T-helper 2 cell (primary cell): ENCODE measurements at places on chromosomes 13 and 19.
A peak's percentile ranks its signal among the peaks of the same experiment; 100 is the strongest.

GRCh38 chr19:50500753-50501151, 10.2 kb downstream of the JOSD2 start:
- no peak for DNase-seq

DNA sequence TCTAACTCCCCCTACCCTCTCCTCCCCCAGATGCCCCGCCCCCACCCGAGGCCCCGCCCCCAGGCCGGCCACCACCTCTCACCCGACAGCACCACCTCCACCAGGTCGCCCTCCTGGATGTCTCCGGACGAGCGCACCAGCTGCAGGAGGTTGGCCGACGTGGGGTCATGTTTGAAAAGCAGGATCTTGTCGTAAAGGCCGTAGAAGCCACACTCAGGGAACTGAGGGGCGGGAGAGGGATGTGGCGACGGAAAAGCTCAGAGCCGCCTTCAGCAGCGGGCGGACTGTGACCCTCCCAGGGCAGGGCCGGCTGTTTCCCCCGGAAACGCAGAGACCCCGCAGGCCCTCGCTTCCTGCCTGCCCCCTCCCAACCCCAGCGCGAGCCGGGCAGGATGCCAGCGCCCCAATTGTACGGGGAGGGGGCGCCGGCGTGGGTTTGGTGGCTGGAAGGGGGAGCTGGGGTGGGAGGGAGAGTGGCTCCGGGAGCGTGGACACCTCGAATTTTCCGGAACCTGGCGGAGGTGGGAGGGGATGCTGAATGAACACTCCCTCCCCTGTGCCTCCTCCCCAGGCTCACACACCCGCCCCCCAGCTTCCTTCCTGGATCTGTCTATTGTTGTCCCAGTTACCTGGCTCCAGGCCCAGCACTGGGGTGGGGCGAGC, 3.0 kb downstream of the PRKD2 start:
- DNase-seq, result peak; percentile 53

DNA sequence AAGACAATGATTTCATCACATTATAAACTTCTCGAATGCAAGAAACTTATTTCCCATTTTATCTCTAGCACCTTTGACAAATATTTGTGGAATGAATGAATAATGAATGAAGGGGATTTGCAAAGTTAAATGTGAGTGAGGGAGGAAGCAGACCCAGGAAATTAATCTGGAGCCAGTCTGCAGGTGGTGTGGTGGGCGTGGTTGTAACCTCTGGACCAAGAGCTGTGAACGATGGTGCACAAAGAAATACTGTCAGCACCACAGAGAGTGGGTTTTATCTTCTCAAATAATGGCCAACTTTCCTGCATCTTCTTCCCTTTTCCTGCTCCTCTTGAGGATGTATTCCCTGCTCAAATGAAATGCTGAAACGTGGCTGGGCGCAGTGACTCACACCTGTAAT, 11.0 kb upstream of the ZNF792 start:
- no peak for DNase-seq

- DNase-seq, result no peak
Observed at GRCh38 chr13:100944791-100945345, 270.3 kb upstream of the TMTC4 start.

DNA sequence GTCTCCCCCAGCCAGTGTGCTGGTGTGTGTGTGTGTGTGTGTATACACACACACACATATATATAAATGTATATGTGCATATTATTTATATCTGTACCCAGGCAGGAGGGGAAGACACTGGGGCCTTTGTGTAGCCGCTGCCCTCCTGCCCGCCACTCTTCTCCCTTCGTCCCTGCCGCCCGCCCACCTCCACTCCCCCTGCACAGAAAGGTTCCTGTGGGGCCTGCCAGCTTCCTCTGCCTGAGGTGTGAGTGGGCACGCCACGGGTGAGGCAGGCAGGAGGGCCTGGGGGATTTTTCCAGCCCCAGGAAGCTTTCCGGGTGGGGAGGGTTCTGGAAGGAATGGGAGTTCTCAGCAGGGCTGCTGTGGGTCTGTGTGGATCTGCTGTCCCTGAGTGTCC, 6.9 kb downstream of the IRF2BP1 start:
- no peak for DNase-seq

- no peak for DNase-seq
Observed at GRCh38 chr19:13356686-13357280, 149.5 kb downstream of the CACNA1A start.

- DNase-seq, result no peak
Observed at GRCh38 chr19:7857727-7858108, 16.5 kb downstream of the PRR36 start.

GRCh38 chr13:43684963-43685725, 101.6 kb downstream of the ENOX1 start:
- no peak for DNase-seq

GRCh38 chr19:29017788-29018187, 195.2 kb downstream of the UQCRFS1 start:
- no peak for DNase-seq

GRCh38 chr13:46289260-46289955, 77.7 kb downstream of the LRRC63 start:
- DNase-seq, result no peak

DNA sequence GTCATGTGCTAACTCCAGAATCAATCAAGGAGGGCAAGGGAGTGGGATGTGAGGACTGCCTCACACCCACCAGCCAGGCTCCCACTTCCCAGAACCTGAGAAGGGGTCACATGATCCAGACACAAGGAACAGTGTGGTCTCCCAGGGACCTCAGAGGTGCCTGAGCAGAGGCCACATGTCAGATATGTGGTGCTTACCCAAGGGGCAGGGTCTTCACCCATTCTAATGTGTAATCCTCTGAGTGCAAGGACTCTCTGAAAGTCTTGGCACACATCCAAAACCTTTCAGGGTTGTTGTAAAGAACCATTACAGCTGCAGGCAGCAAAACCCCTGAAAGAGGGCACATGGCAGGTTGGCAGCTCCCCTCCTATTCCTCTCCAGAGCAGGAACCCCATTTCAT, 656.6 kb downstream of the UQCRFS1 start:
- no peak for DNase-seq

- DNase-seq, result no peak
Observed at GRCh38 chr19:35904311-35905068, 2.2 kb downstream of the HCST start.

GRCh38 chr13:29279356-29280254, 315.9 kb downstream of the SLC7A1 start:
- no peak for DNase-seq

DNA sequence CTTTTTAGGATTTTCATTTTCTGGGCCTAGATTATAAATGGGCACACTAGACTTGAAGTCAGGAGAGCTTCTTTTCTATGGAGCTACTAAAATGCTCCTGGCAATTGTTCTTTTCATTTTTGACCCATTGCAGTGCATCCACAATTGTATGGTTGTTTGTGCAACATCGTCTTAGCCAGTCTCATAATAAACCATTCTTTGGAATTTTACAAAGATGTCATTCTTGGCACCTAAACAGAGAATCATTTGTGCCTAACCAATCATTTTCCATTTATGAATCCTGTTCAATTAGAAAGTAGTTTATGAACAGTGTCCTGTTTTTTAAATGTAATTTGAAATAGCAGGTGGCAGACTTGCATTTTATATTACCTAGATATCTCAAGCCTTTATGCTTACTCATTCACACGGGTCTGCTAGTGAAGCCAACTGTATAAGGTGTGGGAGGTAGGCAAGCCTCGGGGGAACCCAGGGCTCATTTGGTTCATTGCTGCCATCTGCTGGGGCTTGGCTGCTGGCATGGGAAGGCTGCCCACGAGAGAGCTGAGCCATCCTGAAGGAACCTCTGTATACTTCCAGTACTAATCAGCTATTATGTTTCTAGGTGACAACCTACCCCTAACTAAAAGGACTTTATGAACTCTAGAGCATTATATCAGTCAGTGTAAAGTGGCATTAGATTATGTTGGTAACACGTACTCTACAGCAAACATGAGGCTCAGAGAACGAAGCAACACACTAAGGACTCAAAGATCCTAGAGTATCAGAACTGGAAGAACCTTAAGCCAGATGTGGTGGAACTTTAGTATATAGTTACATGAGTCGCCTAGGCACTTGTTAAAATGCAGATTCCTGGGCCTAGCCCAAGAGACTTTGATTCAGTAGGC, 60.0 kb downstream of the TPT1 start:
- no peak for DNase-seq

- DNase-seq, result no peak
Observed at GRCh38 chr13:98189841-98190505, 12.9 kb upstream of the RNF113B start.

DNA sequence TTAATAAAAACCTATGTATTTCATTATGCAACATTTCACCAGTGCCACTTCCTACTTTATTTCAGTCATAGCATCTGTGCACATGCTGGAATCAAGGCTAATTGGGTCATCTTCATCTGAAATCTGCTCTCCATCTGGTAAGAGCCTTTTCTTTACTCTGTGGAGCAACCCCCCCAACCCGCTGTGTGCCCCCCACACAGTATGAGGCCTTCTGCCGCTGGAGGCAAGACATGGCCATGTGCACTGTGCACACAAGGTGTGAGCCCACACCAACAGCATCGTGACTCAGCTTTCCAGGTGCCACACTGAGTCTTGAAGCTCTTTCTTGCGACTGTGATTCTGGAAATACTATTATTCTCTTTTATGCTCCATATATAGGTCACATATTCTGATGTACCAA, 471.0 kb downstream of the TBC1D4 start:
- no peak for DNase-seq

- DNase-seq, result no peak
Observed at GRCh38 chr13:46587807-46588418, 34.9 kb downstream of the LRCH1 start.

- DNase-seq, result no peak
Observed at GRCh38 chr13:71801165-71801760, 65.7 kb downstream of the DACH1 start.

DNA sequence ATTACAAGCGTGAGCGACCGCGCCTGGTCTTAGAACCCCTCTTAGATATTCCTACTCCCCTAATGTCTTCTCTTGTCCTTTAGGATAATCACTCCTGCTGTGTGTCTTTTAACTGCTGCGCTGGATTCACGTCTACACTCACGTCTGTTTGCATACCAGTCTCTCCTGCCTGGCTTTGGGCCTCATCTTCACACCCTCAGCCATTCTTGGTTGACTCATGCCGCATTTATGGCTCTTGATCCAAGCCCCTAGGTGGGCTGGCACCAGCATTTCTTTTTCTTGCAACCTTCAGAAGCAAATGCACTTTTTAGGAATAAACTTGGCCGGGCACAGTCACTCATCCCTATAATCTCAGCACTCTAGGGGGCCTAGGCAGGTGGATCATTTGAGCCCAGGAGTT, 22.7 kb downstream of the MYO9B start:
- DNase-seq, result no peak

DNA sequence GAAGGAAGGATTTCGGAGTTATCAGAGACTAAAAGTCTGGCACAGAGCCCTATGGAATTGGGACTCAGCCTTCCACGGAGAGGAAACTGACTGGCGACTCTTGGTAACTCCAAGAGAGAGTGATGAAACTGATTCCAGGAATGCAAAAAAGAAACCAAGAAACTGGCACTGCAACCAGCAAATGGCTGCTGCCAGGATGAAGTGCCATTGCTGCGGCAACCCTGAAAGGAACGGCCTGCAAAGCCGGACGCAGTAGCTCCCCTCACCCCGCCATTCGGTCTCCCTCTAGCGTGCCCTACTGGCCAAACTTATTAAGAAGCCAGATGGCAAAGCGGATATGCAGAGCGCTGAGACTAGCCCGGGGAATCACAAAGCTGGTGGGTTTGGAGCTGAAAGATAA, 236.0 kb downstream of the PCDH9 start:
- peak; percentile 8 for DNase-seq

DNA sequence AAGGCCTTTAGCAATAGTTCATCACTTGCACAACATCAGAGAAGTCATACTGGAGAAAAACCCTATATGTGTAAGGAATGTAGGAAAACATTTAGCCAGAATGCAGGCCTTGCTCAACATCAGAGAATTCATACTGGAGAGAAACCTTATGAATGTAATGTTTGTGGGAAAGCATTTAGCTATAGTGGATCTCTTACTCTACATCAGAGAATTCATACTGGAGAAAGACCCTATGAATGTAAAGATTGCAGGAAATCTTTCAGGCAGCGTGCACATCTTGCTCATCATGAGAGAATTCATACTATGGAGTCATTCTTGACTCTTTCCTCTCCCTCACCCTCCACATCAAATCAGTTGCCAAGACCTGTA, 19.8 kb downstream of the ZNF583 start:
- no peak for DNase-seq

DNA sequence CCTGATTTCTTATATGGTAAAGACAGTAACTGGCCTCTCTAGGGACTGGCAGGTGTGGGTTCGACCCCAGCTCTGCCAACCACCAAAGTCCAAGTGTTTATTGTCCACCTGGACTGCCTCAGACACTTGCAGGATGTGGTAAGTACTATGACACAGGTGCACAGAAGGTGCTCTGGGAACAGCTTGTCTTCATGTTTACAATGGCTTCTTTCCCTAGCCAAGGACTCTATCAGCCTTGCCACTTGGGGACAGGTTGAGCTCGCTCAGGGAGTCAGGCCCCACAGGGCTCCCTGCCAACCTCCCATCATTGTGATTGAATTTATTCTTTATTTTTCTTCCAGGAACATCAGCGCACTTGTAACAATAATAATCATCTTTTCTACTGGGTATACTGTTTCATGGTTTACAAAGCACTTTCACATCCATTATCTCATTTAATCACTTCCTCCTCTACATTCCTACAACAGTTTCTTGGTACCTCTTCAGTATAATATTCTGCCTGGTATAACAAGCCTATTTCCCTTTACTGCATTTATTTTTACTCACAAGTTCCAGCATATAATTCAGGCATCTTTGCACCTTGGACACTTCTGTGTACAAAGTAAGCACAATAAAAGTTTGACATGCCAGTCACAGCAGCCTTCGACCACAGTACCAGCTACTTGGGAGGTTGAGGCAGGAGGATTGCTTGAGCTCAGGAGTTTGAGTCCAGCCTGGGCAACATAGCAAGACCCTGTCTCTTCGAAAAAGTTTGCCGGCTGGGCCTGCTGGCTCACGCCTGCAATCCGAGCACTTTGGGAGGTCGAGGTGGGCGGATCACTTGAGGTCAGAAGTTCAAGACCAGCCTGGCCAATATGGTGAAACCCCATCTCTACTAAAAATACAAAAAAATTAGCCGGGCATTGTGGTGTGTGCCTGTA, 24.2 kb upstream of the GATAD2A start:
- no peak for DNase-seq
